ENCODE measurements at places on chromosomes 7 and 10. TPM values are rescaled to one million over a fixed set of nuclear protein-coding genes. Genes with fewer than 3 reads are reported as not detected.

DNA sequence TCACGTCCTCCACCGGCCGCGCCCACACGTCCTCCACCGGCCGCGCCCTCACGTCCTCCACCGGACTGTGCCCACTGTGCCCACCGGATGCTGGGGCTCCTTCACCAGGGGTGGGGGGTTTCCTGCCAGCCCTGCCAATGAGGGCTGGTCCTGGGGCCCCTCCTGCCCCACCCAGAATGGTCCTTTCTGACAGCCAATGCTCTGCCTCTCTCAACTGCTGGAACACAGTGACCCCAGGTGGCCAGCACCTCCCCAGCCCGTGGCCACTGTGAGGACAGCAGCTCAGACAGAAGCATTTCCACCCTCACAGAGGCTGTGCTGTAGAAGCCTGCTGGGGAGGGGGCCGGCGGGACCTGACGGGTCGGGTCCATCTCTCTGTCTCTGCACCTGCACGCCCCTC is 90.1 kb upstream of the DNAAF5 start:
- no peak for DNase-seq

- DNase-seq, result no peak
These were observed 25.0 kb upstream of the C1GALT1 start for GRCh38 chr7:7157177-7157886.

FAM25G gene
- 10.6 TPM for polyA plus RNA-seq

DNA sequence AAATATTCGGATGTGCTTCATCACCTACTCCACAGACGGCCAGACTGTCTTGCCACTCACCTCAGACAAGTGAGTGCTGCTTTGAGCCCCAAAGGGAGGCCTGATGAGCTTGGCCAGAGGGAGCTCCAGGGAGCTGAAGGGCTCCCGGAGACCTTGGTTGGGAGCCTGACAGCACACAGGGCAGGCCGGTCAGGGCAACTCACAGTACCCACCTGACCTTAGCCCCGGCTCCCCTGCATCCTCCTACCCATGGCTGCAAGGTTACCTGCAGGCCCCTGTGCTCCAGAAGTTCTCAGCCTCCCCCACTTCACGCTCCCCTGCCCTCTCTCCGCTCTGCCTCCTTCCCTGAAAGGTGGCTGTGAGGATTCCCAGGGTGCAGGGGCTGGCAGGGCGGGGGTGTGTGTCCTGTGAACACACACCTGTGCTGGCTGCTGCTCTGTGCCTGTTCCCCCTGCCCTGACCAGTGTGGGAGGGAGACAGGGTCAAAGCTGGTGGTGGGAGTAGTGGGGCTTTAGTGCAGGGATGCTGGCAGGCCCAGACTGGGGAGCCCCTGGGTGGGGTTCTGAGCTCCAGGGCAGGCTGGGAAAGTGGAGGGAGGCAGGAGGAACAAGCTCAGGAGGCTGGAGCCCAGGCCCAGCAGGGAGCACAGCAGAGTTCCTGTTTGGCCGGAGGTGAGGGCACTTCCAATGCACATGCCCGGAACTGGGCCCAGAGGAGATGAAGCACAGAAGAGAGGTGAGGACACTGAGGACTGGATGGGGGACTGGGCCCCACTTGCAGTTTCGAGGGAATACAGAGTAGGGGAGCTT is 7.2 kb downstream of the ANTXRL start:
- no peak for DNase-seq

GRCh38 chr10:88219753-88220152 is 356.3 kb downstream of the PTEN start:
- no peak for DNase-seq

ZCCHC24 gene
- polyA plus RNA-seq, result 0.96 TPM

DNA sequence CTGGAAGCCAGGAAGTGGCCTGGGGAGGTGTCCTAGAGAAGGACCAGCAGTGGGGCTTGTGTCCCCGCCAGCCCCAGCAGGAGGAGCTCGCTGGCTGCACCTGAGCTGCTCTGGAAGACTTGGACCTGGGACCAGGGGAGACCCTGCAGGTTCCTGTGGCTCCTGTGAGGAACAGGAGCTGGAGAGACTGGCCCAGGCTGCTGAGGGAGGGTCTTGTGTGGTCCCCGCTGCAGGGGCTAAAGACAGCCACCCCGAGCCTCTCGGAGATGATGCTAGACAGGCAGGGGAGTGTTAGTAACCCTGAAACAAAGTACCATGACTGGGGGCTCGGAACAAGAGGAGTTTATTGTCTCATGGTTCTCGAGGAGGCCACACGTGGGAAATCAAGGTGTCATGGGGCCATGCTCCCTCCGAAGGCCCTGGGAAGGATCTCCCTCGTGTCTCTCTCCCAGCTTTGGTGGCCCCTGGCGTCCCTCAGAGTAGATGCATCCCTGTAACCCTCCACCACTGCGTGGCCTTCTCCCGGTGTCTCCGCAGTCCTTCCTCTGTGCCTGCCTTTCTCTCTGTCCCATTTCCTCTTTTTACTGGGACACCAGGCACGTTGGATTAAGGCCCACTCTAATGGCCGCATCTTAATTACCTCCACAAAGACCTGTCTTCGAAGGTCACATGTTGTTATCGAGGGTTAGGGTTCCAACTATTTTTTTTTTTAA is 348.4 kb downstream of the GLRX3 start:
- no peak for DNase-seq

ADCYAP1R1 gene
- polyA plus RNA-seq, result not detected

- DNase-seq, result no peak
These were observed 86.4 kb upstream of the TRIL start for GRCh38 chr7:29044554-29044953.

GRCh38 chr10:120105492-120105891 is 213.0 kb downstream of the SEC23IP start:
- no peak for DNase-seq

C10orf62 gene
- 0.06 TPM for polyA plus RNA-seq

PHKG1 gene
- 0.49 TPM for polyA plus RNA-seq
